Dermis blood vessel endothelial cell (primary cell): ENCODE measurements at places on chromosomes 6 and 20. TPM values are rescaled to one million over a fixed set of nuclear protein-coding genes. Genes with fewer than 3 reads are reported as not detected.

- DNase-seq = no peak
Observed at GRCh38 chr6:124517339-124517738, 444.9 kb upstream of the RNF217 start.

DNA sequence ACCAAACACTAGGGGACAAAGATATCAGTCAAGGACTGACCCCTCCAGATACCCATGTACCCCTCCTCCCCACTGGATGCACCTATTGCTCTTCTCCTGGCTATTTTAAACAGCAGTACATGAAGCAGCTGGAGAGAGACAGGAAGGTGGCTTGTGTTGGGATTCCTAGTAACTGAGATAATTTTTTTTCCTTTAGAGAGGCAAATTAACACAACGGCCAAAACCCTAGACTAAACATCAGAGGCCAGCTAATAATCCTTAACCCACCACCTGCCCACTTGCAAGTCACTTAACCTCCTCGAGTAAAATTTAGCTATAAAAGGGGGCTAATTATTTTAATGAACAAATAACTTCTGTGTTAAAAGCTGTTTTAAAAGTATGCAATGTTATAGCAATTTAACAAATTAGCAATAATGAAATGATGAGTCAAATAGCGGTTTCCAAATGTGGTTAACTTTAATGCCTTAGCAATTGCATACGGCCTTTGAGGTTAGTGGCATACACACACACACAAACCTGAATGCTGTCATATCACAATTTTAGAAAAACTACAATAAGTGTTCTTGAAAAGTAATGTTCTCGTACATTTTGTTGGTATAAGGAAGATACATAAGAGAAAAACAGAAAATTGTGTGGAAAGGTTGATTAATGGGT, 151.7 kb downstream of the FRK start:
- no peak for DNase-seq

DNA sequence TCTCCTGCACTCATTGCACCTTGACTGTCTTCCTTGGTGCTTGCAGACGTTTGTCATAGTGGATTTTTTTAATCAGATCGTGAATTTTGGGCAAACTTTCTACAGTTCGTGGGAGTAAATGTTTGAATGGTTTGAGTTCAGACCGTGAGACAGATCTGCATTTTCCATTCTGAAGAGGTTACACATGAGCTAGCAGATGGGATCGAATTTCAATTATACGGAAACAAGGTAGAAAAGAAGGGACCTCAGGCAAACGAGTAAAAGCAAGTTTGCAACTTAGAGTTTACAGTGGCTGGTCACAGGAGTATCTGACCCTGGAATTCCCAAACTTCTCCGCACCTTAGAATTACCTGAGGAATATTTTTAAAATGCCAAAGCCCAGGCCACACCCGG, 17.2 kb upstream of the NCR2 start:
- no peak for DNase-seq

SLC35B3 gene
- total RNA-seq = 15.7 and 23.0 TPM in 2 replicates
